ENCODE measurements at places on chromosomes 6 and 20.
A peak's percentile ranks its signal among the peaks of the same experiment; 100 is the strongest.

DNA sequence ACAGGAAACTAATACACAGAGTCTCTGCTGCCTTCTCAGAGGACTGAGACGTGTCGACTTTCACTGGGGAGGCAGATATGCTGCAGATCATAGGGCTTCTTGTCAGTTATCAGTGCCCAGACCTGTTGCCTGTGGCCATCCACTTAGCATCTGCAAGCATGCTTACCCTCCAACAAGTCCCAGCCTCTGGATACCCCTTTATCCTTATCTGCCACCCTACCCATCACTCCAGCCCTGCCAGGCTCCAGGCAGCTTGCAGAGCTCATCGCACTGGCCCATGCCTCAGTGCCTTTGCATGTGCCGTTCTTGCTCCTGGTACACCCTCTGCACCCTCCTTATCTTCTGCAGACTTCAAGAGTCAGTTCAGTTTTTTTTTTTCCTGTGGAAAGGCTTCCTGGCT is 119.2 kb downstream of the TOX2 start:
- H3K4me1 ChIP-seq, result no peaks in the 10 kb centered on the region
- DNase-seq, result no peak
- H3K27me3 ChIP-seq, result no peaks in the 10 kb centered on the region
- no peak overlapping the region for H3K4me3 ChIP-seq
- H3K27ac ChIP-seq, result no peak overlapping the region
- no peaks in the 10 kb centered on the region for H3K36me3 ChIP-seq

DNA sequence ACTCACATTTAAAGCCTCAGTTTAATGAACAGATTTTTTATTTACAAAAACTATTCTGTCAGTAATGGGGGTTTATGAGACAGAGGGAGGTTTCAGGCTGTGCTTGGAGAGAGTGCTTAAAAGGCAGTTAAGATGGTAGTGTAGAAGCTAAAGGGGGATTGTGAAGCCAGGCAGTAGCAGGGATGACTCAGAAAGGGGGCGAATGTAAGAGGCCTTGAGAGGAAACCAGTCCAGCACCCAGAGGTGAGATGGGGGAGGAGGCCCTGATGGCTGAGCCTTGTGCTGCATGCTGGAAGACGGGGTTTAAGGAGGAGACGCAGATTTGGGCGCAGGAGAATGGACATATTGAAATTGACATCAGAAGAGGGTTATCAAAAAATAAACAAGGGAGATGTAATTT is 6.6 kb upstream of the SERPINB9 start:
- peaks cover 4% of the 10 kb centered on the region for H3K4me1 ChIP-seq
- H3K36me3 ChIP-seq, result no peaks in the 10 kb centered on the region
- H3K4me3 ChIP-seq, result no peak overlapping the region
- no peaks in the 10 kb centered on the region for H3K27me3 ChIP-seq
- H3K27ac ChIP-seq, result no peak overlapping the region

DNA sequence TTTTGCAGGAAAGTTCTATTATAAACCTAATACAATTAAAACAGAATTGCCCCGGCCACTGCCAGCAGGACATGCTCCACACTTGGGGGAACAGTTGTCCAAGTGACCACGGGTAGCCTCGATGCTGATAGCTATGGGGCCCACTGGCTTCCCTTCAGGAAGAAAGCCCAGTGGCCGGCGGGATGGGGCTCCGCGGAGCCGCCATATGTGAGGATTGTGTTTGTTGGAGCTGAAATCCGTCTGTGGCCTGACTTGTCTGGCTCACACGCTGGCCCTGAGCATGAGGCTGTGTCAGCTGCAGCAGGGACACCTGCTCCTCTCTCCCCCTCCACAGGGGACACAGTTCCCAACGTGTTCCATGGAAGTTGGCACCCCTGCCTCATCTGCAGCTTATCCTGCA is 46.6 kb downstream of the ZNF831 start:
- no peak overlapping the region for H3K4me3 ChIP-seq
- H3K36me3 ChIP-seq, result no peaks in the 10 kb centered on the region
- no peak overlapping the region for H3K27ac ChIP-seq
- DNase-seq, result no peak

DNA sequence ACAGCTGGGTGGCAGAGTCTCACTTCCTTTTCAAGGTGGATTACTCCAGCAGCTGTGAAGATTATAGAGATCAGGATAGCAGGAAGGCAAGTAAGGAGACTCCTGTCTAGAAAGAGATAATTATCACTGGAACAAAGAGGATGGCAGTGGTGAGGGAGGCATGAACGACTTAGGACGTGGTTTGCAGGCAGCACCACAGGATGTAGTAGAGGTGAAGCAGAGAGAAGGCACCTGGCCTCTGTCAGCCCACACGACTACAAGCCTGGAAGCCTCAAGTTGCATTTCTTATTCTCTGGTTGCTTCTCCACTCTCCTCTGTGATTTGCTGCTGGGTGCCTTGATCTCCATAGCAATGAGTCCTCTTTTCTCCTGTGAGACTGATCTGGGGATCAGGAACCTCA is 62.7 kb downstream of the TSHZ2 start:
- H3K4me1 ChIP-seq, result no peaks in the 10 kb centered on the region
- no peak overlapping the region for H3K4me3 ChIP-seq
- no peaks in the 10 kb centered on the region for H3K27me3 ChIP-seq
- H3K36me3 ChIP-seq, result no peaks in the 10 kb centered on the region
- H3K27ac ChIP-seq, result no peak overlapping the region

GRCh38 chr6:127897484-127897883 is 3.4 kb downstream of the THEMIS start:
- no peaks in the 10 kb centered on the region for H3K36me3 ChIP-seq
- H3K4me1 ChIP-seq, result no peaks in the 10 kb centered on the region
- no peak for DNase-seq
- no peak overlapping the region for H3K27ac ChIP-seq
- H3K4me3 ChIP-seq, result no peak overlapping the region
- H3K27me3 ChIP-seq, result no peaks in the 10 kb centered on the region

DNA sequence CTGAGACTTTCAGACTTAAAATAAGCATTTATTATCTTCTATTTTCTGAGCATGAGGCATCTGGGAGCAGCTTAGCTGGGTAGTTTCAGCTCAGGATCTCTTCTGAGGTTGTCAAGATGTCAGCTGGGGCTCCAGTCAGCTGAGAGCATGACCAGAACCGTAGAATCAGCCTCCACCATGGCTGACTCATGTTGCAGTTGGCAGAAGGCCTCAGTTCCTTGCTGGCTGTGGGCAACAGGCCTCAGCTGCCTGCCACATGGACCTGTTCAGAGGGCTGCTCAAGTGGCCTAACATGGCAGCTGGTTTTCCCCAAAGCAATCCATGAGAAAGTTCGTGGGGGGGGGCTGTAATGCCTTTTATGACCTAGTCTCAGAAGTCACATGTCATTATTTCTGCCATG is 142.3 kb downstream of the LY86 start:
- DNase-seq, result no peak
- H3K4me1 ChIP-seq, result peaks cover 5% of the 10 kb centered on the region
- H3K36me3 ChIP-seq, result no peaks in the 10 kb centered on the region

GRCh38 chr20:373171-373890 is 7.2 kb upstream of the TRIB3 start:
- H3K4me3 ChIP-seq, result no peak overlapping the region
- H3K36me3 ChIP-seq, result no peaks in the 10 kb centered on the region
- H3K27me3 ChIP-seq, result no peaks in the 10 kb centered on the region
- H3K27ac ChIP-seq, result no peak overlapping the region
- peak; percentile 57 for DNase-seq
- no peaks in the 10 kb centered on the region for H3K4me1 ChIP-seq

DNA sequence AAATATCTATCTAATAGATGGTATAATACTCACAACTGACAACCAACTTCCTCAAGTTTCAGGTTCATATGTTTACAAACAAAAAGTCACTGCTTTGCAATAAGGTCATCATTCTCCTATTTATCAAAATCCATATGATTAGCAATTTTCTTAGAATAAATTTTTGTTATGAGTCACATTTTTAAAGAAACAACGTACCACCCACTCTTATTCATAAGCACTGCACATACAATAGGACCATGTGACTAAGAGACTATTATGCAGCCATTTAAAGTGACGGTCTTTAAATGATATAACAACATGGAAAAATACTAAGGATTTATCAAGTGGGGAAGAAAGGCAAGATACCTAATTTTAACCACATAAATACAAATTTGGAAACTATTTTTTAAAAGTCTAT is 40.0 kb downstream of the REPS1 start:
- no peak for DNase-seq
- no peak overlapping the region for H3K4me3 ChIP-seq
- H3K36me3 ChIP-seq, result no peaks in the 10 kb centered on the region
- no peaks in the 10 kb centered on the region for H3K27me3 ChIP-seq
- H3K27ac ChIP-seq, result no peak overlapping the region

DNA sequence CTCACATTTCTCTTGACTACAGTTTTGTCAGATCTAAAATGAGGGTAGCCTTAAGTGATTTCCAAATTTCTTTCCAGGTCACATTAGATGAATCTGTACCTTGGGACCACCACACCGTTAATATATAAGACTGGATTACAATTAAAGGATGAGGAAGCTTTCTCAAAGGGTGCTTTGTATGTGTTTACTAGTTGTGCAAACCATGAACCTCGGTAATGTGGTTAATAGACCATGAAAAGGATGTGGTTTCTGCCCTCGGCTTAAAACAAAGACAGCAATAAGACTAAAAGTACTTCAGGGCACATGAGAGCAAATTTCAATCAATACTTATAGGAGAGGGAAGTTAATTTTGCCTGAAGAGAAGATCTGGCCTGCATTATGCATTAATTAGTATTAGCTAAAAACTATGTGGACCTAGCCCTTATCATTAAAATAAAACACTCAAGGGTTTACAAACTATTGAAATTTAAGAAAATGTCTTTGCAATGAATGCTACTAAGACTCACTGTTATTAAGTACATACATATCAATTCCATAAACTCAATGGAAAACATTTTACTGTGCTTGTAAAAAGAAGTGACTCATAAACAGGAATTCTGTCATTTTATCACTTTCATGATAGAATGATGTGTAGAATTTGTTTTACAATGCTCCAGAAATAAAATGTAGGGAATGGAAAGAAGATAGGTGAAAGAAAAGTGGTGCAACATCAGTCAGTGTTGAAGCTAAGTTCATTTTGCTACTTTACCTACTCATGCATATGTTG is 936 bp upstream of the TMX4 start:
- no peak for DNase-seq
- H3K27ac ChIP-seq, result peak overlapping the region; percentile 99
- peaks cover 32% of the 10 kb centered on the region for H3K4me1 ChIP-seq

- DNase-seq, result no peak
- H3K27ac ChIP-seq, result no peak overlapping the region
- H3K27me3 ChIP-seq, result no peaks in the 10 kb centered on the region
Observed at GRCh38 chr6:136331461-136331860, 41.8 kb upstream of the BCLAF1 start.

DNA sequence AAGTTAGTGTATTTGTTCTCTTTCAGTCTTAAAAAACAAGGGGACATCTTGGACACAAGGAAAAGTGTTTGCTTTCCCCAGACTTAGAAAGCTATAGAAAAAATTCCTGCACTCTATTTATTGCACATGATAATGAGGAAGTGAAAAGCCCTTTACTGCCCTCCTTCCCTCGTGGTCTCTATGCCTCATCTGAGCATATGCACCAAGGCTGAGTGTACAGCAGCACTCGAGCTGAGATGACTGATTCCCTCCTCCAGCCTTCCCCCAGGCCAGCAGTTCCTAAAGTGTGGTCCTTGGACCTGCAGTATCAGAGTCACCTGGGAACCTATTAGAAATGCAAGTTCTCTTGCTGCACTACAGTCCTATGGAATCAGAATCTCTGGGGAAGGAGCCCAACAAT is 14.3 kb upstream of the LAMP5 start:
- H3K27me3 ChIP-seq, result peaks cover under 1% of the 10 kb centered on the region
- no peak overlapping the region for H3K4me3 ChIP-seq
- H3K36me3 ChIP-seq, result no peaks in the 10 kb centered on the region
- no peaks in the 10 kb centered on the region for H3K4me1 ChIP-seq

DNA sequence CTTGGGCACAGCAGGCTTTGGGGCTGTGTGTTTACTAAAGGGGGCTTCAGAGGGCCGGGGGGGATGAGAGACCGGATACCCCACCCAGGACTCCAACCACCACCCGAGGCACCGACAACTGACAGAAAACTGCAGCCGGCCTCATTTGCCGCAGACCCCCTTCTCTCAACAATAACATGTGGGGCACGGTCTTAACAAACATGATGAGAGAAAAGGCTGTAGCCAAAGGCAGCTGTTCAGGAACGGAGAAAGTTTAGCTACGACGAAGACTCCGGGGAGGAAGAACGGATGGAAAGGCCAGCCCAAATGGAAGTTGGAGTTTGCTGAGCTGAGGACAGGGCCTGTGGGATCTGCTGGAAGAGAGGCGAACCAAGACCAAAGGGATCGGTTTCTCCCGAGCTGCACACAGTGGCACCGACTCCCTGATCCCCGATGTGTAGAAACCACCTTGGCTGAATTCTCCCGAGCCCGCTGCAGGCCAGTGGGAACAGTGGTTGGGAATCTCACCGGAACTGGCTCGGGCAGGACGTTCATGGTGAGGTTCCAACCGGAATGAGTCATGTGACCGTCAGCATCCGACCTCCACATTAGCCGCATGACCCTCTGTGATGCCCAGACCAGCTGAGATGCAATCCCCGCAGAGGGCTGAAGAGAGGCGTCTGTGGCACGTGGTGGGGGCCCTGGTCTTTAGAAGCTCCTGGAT is 359.3 kb downstream of the TAF4 start:
- H3K4me3 ChIP-seq, result no peak overlapping the region
- H3K27me3 ChIP-seq, result peaks cover 5% of the 10 kb centered on the region
- no peaks in the 10 kb centered on the region for H3K4me1 ChIP-seq
- no peak overlapping the region for H3K27ac ChIP-seq
- DNase-seq, result no peak
- H3K36me3 ChIP-seq, result no peaks in the 10 kb centered on the region

GRCh38 chr20:53927990-53928389 is 142.4 kb downstream of the BCAS1 start:
- H3K4me1 ChIP-seq, result peaks cover 9% of the 10 kb centered on the region
- no peak overlapping the region for H3K27ac ChIP-seq
- DNase-seq, result no peak

DNA sequence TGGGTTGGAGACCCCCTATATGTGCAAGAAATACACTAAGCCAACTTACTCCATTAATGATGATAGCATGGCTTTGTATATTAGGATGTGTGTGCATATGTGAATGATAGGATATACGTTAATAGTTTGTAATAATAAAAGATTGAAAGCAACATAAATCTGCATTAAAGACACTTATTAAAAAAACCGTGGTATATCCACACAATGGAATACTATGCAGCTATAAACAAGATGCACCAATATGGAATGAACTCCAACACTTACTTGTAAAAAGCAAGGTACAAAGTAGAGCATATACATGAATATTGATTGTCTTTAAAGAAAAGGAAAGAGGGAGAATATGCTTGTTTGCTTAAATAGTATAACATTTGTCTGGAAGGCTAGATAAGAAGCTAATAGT is 68.0 kb downstream of the UST start:
- no peak overlapping the region for H3K4me3 ChIP-seq
- H3K4me1 ChIP-seq, result no peaks in the 10 kb centered on the region
- H3K27ac ChIP-seq, result no peak overlapping the region

- no peaks in the 10 kb centered on the region for H3K27me3 ChIP-seq
- H3K27ac ChIP-seq, result no peak overlapping the region
- H3K36me3 ChIP-seq, result peaks cover 8% of the 10 kb centered on the region
- no peak overlapping the region for H3K4me3 ChIP-seq
- DNase-seq, result no peak
Observed at GRCh38 chr6:15616261-15616660, 46.6 kb downstream of the DTNBP1 start.
